ENCODE measurements at places on chromosomes 3 and 15.

DNA sequence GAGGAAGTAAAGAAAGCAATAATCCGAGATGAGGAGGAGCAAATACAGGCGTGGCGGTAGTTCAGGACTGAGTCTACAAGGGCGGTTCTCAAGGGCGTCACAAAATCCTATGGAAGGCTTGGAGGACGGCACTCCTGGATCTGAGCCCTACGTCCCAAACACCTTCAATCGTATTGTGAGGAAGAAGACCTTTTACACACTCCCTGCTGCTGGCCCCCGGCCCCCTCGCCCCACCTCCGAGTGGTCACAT is 747 bp downstream of the PLD1 start:
- DNase-seq, result no peak

GRCh38 chr3:112647122-112647521 is 6.2 kb upstream of the CCDC80 start:
- DNase-seq, result no peak

- DNase-seq, result no peak
These were observed 53.8 kb upstream of the BOC start for GRCh38 chr3:113157408-113158030.

GRCh38 chr3:170641510-170642236 is 55.8 kb upstream of the SLC7A14 start:
- DNase-seq, result no peak

GRCh38 chr3:57616233-57616632 is 19.1 kb upstream of the ARF4 start:
- DNase-seq, result no peak

- no peak for DNase-seq
These were observed 269.9 kb downstream of the FAM43A start for GRCh38 chr3:194955546-194955945.

GRCh38 chr3:73401616-73402279 is 223.0 kb downstream of the PDZRN3 start:
- DNase-seq, result no peak

- DNase-seq, result no peak
These were observed 91.5 kb downstream of the MYLK start for GRCh38 chr3:123792473-123793201.

GRCh38 chr15:38745126-38745525 is 180.5 kb upstream of the RASGRP1 start:
- no peak for DNase-seq

DNA sequence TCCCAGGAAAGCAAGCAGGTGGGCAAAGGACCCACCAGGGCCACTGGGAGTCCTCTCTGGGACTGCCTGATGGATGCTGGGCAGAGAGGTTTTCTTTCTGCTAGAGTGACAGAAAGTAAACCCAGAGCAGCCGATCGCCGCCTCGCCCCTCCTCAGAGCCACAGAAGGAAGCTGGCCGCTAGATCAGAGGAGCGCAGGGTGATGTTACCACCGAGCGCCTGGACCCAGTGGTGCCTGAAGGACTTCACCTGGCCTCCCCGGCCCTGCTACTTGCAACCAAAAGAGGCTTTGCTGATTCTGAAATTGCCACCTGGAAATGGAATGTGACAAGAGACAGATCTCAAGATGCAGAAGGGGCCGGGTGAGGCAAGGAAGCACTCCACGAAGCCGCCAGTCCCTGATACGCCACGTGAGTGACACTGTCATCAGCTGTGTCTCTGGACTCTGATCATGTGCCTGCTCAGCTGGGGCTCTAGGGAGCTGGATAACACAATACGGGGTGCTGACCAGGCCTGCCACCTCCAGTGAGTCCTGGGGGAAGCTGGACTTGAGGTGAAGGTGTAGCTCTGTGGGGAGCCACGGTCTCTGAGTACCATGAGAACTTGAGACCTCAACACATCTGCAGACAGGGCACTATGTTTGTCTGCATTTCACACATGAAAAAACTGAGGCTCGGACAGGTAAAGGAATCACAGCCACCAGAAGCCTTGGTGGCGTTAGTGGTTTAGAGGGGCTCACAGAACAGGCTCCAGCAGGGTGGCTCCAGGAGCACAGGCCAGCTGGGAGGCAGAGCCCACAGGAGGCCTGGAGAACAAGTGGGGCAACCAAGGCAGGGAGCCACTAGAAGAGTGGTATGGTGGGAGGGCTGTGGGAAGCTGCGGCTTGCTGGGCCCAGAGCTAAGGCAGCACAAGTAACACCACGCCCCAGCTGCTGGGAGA is 137.9 kb upstream of the PRR20G start:
- no peak for DNase-seq
